ENCODE measurements at places on chromosomes 12 and 14. TPM values are rescaled to one million over a fixed set of nuclear protein-coding genes. Genes with fewer than 3 reads are reported as not detected.

DCN gene
- total RNA-seq, result not detected

GRCh38 chr12:47814539-47815170, 5.0 kb downstream of the HDAC7 start:
- DNase-seq, result no peak
- H3K27ac ChIP-seq, result peak overlapping the region; percentile 5
- peaks cover 41% of the 10 kb centered on the region for H3K4me1 ChIP-seq
- no peaks in the 10 kb centered on the region for H3K36me3 ChIP-seq

C1QL4 gene
- 4.8 TPM for total RNA-seq

GRCh38 chr14:23657959-23658470, 21.9 kb downstream of the DHRS2 start:
- no peak for DNase-seq
- H3K4me3 ChIP-seq, result no peak overlapping the region
- no peaks in the 10 kb centered on the region for H3K36me3 ChIP-seq
- peaks cover 25% of the 10 kb centered on the region for H3K4me1 ChIP-seq
- no peaks in the 10 kb centered on the region for H3K27me3 ChIP-seq
- no peak overlapping the region for H3K27ac ChIP-seq

DNA sequence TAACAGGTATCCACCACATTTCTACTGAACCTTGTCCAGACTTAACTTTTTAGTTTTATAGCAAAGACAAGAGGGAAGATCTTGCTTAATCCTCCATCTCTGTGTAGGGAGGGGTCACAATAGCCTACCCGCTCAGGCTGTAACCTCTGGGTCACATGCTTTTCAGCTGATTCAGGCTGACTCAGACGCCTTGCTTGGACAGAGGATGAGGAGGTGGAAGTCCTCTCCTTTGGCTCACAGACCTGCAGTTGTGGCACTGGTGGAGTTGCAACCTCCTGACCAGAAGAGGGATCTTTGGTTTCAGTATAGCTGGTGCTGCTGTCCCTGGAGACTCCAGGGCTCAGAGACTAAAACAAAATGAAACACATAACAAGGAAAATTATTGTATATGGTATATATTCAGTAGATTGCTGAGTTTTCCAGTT, 16.2 kb downstream of the ACIN1 start:
- no peak overlapping the region for H3K4me3 ChIP-seq
- no peak for DNase-seq

- H3K27me3 ChIP-seq, result peaks cover 4% of the 10 kb centered on the region
- H3K4me3 ChIP-seq, result no peak overlapping the region
- peaks cover 8% of the 10 kb centered on the region for H3K4me1 ChIP-seq
- DNase-seq, result no peak
These were observed 3.5 kb upstream of the P2RX7 start for GRCh38 chr12:121128908-121129810.

TAS2R20 gene
- total RNA-seq, result 3.4 TPM

MYF5 gene
- not detected for total RNA-seq

DNA sequence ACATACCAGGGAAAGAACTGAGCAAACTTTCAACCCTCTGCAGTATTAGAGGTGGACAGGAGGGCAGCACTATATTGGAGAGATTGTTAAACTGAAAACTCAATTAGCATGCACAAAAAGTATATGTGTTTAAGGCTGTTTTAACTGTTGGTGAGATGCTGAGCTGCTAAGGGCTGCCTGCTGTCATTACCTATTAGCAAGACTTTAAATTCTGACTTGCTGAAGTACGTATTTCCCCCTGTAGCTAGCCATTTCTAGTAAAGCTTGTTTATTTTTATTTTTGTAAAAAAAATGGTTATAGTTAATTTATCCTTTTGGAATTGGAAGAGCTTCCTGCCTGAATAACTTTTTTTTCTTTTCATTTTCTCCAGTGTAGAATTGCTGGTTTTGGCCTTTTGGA, 92.2 kb downstream of the CACNA1C start:
- H3K36me3 ChIP-seq, result peaks cover 17% of the 10 kb centered on the region
- no peak overlapping the region for H3K27ac ChIP-seq
- H3K27me3 ChIP-seq, result no peaks in the 10 kb centered on the region
- peaks cover 14% of the 10 kb centered on the region for H3K4me1 ChIP-seq

DNA sequence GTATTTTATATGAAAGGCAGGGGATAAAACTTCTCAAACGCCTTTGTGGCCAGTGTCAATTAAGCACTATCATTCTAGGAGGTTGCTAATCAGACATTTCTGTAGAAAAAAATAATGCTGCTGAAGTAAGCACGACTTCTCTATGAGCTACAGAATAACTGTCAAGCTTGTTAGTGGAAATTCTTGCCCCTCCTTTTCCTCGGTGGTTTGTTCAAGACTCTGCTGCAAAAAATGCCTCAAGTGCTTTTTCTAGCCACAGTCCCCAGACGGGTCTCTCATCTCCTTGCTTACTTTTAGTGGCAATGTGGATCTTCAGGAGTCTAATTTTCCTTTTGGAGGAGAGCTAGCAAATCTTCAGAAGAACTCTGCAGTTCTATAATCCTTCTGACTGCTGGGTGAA, 452.0 kb downstream of the FUT8 start:
- no peak for DNase-seq
- peaks cover 4% of the 10 kb centered on the region for H3K27me3 ChIP-seq
- peaks cover 12% of the 10 kb centered on the region for H3K4me1 ChIP-seq
- H3K4me3 ChIP-seq, result no peak overlapping the region
- H3K36me3 ChIP-seq, result peaks cover 1% of the 10 kb centered on the region

DNA sequence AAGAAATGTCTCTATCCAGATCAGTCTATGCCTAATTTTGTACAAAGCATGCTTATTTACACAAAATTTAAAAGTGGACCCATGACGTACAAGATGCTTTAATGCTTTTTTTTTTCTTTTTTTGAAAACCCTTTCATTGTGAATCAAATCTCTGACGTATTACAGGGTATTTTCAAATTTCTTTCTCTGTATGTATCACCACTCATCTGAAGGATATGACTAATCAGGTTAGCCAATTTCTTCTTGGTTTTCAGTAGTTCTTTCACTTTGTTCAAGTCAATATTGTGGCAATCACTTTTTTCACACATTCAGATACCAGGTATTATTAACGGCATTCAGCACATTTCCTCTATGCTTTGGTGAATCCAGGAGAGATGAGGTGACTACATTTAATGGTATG, 685.3 kb downstream of the TRHDE start:
- no peak overlapping the region for H3K4me3 ChIP-seq
- no peak overlapping the region for H3K27ac ChIP-seq
- no peaks in the 10 kb centered on the region for H3K27me3 ChIP-seq
- no peak for DNase-seq

DNA sequence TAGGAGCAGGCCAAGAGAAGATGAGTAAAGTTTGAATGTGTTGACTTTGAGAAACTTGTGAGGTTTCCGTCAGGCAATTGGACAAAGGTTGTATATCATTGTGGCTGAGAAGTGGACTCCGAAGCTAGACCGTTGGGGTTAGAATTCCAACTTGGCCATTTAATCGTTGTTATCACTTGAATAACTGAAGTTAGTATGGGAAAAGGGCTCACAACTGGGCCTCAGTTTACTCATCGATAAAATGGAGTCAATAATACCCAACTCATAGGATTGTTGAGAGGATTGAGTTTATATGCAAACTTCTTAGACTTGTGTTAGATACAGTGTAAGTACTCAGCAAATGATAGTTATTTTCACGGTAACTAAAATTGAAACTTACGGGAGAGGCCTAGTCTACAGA, 846 bp downstream of the SLIRP start:
- peak overlapping the region; percentile 97 for H3K4me3 ChIP-seq
- no peaks in the 10 kb centered on the region for H3K27me3 ChIP-seq
- peak overlapping the region; percentile 91 for H3K27ac ChIP-seq
- H3K36me3 ChIP-seq, result no peaks in the 10 kb centered on the region
- DNase-seq, result no peak
- H3K4me1 ChIP-seq, result peaks cover 20% of the 10 kb centered on the region

GRCh38 chr12:11840366-11840765, 190.9 kb downstream of the ETV6 start:
- no peaks in the 10 kb centered on the region for H3K4me1 ChIP-seq
- no peak overlapping the region for H3K27ac ChIP-seq
- no peaks in the 10 kb centered on the region for H3K27me3 ChIP-seq
- no peak overlapping the region for H3K4me3 ChIP-seq
- no peak for DNase-seq

GRCh38 chr12:128267651-128268378, 845 bp downstream of the TMEM132C start:
- peak; percentile 32 for DNase-seq
- H3K27ac ChIP-seq, result no peak overlapping the region
- peaks cover 3% of the 10 kb centered on the region for H3K4me1 ChIP-seq
- peaks cover 18% of the 10 kb centered on the region for H3K36me3 ChIP-seq

IGFBP6 gene
- not detected for total RNA-seq

DNA sequence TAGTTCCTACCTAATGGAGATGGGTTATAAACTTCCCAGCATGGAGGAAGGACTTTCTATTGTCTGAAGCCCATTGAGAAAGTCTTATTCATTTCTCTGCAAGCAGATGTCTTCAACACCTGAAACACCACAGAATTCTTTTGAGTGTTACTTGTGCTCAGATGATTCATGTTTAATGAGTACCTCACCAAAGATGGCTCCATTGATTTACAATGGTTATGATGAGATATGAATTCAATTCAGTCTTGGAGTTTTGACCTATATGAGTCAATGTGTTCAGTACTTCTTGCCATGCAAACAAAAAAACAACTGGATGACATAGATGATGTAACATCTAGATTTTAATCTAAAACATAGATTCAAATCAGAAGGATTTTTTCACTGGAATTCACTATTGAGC, 15.4 kb upstream of the PAWR start:
- H3K36me3 ChIP-seq, result no peaks in the 10 kb centered on the region
- DNase-seq, result no peak
- no peak overlapping the region for H3K4me3 ChIP-seq
- no peak overlapping the region for H3K27ac ChIP-seq

GRCh38 chr12:22855456-22855855, 230.5 kb downstream of the ETNK1 start:
- H3K36me3 ChIP-seq, result no peaks in the 10 kb centered on the region
- no peaks in the 10 kb centered on the region for H3K27me3 ChIP-seq
- DNase-seq, result no peak

- H3K36me3 ChIP-seq, result peaks cover 5% of the 10 kb centered on the region
- no peaks in the 10 kb centered on the region for H3K4me1 ChIP-seq
- H3K4me3 ChIP-seq, result no peak overlapping the region
- no peak overlapping the region for H3K27ac ChIP-seq
- no peak for DNase-seq
These were observed 42.7 kb upstream of the FLRT2 start for GRCh38 chr14:85487215-85487614.

GRCh38 chr12:3332188-3332587, 158.8 kb upstream of the PRMT8 start:
- peaks cover 14% of the 10 kb centered on the region for H3K36me3 ChIP-seq
- no peak overlapping the region for H3K4me3 ChIP-seq
- peaks cover 20% of the 10 kb centered on the region for H3K4me1 ChIP-seq
- no peak for DNase-seq
- H3K27me3 ChIP-seq, result peaks cover 6% of the 10 kb centered on the region
- no peak overlapping the region for H3K27ac ChIP-seq

SYNDIG1L gene
- total RNA-seq, result 1.5 TPM

KRT1 gene
- total RNA-seq, result not detected

ITGA7 gene
- total RNA-seq, result 156 TPM
